DMS153 (cell line): ENCODE measurements at places on chromosomes 12 and 14.

GRCh38 chr12:70722584-70723343, 85.5 kb upstream of the PTPRB start:
- DNase-seq = no peak

DNA sequence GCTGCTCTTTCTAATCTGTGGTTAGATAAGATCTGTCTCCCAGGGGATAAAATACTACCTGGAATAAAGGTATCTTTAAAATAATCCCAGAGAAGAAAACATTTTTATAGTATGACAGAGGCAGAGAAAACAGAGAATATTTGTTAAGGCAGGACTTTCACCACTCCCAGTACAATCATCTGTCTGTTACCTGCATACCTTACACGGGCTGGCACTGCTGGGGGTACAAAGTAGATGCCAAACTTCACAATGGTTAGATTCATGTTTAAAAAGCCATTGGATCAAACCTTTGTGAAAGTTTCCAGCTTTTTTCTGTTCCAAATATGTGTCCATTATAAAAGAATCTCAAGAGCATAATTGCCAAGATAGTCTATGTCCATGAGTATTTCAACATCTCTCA, 273.6 kb upstream of the BTG1 start:
- DNase-seq = no peak

DNA sequence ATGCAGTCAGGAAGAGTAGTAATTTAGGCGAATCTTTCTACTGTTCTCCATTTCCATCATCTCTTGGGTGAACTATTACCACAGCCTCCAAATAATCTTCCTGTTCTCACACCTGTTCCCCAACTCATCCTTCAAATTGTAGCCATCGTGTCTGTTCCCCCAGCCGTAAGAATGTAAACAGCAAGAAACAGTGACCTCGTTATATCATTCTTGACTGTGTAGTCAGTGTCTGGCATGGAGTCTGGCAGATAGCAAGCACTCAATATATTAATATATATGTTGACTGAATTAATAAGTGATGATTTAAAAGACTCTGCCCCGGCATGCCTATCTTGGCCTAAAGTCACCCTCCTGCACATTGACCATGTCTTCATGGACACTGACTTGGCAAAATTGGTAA, 20.3 kb downstream of the PDE6H start:
- DNase-seq = no peak

- DNase-seq = no peak
Observed at GRCh38 chr14:37118673-37119366, 53.6 kb downstream of the SLC25A21 start.

DNA sequence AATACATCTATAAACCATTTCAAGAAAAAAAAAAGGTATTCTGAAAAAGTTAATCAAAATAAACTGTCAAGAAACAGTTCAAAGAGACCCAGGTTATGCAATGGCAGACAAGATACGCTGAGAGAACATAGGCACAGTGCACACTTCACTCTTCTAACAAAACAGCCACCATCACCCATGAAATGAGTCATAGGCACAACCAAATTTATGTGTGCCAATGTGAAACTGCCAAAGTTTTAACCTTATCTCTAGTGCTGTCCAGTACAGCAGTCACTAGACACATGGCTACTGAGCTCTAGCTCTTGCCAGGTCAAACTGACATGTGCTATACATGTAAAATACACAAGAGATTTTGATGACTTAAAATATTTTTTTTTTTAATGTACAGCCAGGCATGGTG, 1.4 kb downstream of the CEP128 start:
- no peak for DNase-seq

GRCh38 chr12:40216516-40217288, 8.1 kb upstream of the LRRK2 start:
- no peak for DNase-seq

DNA sequence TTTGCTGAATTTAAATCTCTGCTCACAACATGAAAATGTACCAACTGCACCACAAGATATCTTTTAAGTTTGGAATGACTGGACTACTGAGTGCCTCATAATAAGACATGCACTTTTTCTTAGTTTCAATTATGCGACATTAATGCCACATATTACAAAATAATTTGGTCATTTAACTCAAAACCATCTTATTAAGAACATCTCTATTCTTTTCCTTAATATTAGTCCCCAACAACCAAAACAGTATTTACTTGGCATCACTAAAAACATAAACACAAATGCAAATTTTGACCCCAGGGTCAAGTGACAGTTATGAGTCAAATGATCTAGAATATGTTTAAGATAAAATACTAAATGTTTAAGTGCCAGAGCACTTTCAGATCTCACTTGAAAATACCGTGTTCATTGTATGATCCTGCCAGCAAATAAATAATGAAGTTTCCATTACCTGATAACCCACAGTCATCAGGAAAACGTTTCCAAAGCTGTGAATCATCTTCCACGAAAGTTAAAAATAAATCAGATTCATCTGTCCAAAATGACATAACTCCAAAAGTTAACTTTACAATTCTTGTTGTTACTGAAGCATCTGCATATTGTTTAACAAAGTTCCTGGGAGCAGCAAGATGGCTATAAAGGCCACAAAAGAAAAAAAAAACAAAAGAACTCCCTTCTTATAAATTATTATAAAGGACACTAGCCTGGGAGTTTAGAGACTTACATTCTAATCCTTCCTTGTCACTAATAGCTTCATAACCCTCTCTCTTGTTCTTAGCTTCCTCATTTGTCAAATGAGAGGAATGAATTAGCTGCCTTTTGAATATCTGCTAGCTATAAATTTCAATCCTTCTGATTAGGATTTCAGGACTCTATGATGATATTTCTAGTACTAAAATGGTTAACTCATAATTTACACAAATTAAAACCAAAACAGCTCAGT, 30.5 kb upstream of the AP4S1 start:
- DNase-seq = no peak

GRCh38 chr14:57274551-57274950, 5.8 kb downstream of the AP5M1 start:
- no peak for DNase-seq

DNA sequence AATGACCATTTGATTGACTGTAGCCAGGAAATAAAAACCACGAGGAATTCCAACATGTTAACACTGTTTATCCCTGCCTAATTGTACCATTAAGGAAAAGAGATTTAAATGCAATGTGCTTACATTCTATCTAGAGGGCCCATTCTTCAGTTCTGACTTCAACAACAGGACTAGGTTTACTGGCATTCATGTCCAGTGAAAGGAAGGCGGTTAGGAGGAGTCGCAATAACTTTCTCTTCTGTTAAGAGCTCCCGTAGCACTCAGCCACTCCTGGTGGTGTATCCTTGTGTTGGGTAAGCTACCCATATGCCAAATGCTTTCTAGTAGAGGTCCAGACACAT, 154.7 kb downstream of the STXBP6 start:
- no peak for DNase-seq

GRCh38 chr12:92561543-92561899, 141.3 kb upstream of the PLEKHG7 start:
- peak; percentile 48 for DNase-seq

DNA sequence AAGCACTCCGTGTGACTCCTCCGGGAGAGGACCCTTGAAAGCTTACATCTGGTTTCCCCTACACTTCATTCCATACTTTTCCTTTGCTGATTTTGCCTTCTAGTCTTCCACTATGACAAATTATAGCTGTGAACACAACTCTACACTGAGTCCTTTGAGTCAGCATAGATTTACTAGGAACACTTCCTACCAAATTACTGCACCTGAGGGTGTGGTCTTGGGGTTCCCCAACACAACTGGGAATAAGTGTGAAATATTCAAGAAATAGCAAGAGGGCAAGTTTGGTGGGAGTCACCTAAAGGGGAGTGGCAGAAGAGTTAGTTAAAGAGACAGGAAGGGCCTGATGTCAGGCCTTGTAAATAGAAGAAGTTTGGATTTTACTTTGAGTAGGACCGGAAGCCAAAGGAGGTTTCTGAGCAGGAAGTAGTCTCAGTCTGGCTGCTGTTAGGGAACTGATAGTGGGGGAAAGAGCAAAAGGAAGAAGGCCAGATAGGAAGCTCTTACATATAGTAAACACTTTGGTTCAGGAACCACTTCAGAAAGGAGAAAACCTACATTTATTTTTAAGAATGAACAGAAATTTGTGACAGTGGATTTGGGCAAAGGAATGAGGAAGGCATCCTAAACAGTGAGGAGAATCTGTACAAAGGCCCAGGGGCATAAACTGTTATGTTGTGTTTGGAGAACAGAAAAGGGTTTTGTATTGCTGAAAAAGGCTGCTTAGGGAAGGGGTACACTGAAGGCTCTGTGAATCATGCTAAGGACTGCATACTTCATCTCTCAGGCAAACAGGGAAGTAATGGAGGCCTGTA, 14.2 kb downstream of the SEL1L start:
- DNase-seq = no peak

DNA sequence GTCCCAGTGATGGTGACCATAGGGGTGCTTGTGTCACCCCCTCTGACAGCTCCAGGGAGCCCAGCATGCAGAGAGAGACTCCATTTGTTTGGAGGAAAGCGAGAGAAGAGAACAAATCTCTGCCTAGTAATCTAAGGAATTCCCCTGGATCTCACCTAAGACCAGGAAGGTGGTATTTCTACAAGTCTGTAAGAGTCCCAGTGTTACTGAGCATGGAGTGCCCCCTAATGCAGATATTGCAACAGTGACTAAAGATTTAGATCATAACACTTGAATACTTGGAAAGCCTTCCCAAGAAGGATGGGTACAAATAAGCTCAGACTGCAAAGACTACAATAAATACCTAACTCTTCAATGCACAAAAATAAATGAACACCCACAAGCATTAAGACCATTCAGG, 360.4 kb upstream of the GARIN6 start:
- DNase-seq = no peak

- no peak for DNase-seq
Observed at GRCh38 chr12:40622246-40622838, 69.9 kb upstream of the CNTN1 start.

DNA sequence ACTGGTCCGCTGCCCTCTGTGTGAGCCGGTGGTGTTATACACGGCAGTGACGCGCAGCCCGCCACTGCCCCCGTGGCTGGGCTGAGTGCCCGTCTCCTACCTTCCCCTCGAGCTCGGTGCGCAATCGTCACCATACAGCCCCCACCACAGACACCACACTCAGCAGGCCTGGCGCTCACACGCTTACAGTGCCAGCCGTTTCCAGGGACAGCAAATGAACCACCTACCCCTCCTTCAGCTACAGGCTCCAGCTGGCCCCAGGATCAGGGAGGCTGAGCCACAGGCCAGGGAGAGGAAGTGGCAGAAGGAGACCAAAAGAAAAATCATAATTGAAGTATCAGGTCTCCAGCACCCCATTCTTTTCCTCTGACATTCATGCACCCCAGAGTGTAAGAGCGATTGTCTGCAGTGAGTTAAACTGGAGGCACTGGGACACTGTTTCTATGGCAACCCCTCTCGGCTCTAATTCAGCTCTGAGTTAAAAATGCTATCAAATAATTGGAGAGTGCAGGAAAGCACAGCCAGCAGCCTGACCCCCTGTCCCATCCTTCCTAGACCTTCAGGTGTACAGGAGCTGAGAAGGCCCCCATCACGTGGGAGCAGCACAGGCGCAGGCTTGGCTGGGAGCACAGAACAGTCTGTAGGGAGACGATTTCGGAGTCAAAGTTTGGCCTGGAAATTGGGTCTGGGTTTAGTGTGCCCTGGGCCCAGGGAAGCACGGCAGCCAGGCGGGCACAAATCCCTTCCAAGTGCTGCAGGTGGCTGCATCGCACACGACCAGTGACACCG, 18.0 kb downstream of the LRTM2 start:
- peak; percentile 9 for DNase-seq

DNA sequence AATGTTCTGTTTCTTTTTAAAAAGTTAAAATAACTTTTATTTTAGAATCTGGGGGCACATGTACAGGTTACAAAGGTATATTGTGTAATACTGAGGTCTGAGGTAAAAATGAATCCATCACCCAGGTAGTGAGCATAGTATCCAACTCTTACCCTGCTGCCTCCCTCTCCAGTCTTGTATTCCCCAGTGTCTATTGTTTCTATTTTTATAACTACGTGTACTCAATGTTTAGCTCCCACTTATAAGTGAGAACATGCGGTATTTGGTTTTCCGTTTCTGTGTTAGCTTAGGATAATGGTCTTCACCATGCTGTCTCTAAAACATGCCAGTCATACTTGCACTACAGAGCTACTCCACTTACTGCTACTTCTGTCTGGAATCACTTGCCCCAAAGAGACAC, 8.4 kb downstream of the FBXO33 start:
- no peak for DNase-seq
